Activated gamma-delta T cell treated with Interleukin-2 at 50 U/mL for 16 hours (primary cell): ENCODE measurements at places on chromosomes 3 and 15.

DNA sequence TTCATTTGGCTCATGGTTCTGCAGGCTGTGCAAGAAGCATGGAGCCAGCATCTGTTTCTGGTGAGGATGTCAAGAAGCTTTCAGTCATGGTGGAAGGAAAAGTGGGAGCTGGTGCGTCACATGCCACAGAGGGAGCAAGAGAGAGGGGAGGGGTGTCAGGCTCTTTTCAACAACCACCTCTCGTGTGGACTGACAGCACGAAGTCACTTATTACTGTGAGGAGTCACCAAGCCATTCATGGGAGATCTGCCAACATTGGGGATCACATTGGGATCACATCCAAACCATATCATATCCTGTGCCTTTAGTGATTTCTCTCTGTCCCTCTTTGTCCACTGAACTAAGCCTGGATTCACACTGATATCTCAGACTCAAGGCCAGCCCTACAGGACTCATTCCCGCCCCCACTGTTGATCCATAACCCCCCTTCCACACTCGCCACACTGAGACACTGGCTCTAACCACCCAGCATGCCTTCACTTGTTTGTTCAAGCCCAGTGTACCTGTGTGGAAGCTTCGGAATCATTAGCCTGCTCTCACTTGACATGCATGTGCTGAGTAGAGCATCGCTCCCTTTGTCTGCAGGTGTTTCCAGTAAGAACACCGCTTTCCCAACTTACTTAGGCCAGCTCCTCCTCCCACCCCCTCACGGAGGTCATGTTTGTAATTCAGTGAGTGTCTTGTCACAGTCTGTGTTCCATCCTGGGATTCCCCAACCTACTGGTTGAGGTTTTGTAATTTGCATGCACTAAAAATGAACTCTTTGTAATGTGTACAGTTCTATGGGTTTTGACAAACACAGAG is 132.2 kb downstream of the KLF13 start:
- no peak for DNase-seq

- DNase-seq: no peak
Observed at GRCh38 chr3:157027861-157028745, 131.8 kb downstream of the CCNL1 start.

- no peak for DNase-seq
Observed at GRCh38 chr3:125212509-125213363, at the start of gene SLC12A8. SLC12A8 (minus strand) TSS chr3:125212748; CDS start chr3:125211349, 1,399 bp downstream.

DNA sequence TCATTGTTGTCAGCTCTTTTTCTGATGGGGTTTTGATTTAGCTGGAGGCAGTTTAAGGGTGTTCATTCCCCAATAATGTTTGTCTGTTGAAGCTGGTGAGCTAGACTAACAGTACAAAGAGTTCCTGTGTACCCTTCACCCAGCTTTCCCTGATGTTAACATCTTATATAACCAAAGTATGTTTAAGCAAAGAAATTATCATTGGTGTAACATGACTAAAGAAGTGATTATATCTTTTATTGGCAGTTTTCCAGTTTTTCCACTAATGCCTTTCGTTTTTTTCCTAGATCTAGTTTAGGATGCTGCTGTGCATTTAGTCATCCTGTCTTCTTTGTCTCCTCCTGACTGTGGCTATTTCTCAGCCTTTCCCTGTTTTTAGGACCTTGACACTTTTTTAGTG is 165.6 kb downstream of the LPP start:
- DNase-seq: no peak

GRCh38 chr15:22911306-22911705 is 68.9 kb downstream of the CYFIP1 start:
- no peak for DNase-seq

GRCh38 chr15:39282663-39283208 is 298.1 kb upstream of the THBS1 start:
- DNase-seq: no peak

DNA sequence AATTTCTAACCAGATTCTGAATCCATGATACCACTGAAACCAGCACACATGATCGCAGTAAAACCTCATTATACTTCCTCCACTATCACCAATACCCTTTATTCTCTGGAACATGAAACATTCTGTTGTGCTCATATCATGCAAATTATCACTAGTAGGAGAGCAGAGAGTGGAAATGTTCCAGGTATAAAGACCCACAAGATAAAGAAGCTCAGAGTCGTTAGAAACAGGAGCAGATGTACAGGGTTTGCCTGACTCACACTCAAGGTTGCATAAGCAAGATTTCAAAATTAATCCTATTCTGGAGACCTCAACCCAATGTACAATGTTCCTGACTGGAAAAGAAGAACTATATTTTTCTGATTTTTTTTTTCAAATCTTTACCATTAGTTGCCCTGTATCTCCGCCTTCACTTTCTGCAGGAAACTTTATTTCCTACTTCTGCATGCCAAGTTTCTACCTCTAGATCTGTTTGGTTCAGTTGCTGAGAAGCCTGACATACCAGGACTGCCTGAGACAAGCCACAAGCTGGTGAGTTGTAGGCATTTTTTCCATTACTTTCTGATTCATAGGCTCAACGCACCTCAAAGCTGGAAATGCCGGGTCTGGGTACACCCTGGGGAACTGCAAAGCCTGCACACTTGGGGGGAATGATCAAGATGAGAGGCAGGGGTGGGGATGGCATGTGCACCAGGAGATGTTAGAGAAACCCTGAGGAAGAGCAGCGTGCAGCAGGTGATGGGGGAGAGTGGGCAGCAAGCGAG is at the start of gene CCR2:
TSS of gene CCR2 (plus strand) at position 465 of the 764 bp plus-strand sequence. CDS start 3,417 bp downstream, outside the sequence.
- no peak for DNase-seq

DNA sequence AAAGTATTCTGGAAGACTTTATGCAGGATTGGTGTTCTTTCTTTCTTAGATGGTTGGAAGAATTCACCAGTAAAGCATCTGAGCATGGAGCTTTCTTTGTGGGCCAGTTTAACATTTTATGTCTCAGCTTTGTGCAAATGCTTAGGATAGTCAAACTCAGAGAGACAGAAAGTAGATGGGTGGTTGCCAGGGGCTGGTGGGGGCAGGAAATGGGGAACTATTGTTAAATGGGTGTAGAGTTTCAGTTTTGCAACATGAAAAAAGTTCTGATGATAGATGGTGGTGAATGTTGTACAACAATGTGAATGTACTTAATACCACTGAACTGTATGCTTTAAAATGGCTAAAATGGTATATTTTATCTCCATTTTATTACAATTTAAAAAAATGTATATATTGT is 24.8 kb downstream of the SPCS1 start:
- no peak for DNase-seq

- DNase-seq: no peak
Observed at GRCh38 chr3:11530153-11530721, 113.5 kb downstream of the VGLL4 start.

GRCh38 chr3:129233538-129233937 is 15.9 kb upstream of the COPG1 start:
- no peak for DNase-seq

DNA sequence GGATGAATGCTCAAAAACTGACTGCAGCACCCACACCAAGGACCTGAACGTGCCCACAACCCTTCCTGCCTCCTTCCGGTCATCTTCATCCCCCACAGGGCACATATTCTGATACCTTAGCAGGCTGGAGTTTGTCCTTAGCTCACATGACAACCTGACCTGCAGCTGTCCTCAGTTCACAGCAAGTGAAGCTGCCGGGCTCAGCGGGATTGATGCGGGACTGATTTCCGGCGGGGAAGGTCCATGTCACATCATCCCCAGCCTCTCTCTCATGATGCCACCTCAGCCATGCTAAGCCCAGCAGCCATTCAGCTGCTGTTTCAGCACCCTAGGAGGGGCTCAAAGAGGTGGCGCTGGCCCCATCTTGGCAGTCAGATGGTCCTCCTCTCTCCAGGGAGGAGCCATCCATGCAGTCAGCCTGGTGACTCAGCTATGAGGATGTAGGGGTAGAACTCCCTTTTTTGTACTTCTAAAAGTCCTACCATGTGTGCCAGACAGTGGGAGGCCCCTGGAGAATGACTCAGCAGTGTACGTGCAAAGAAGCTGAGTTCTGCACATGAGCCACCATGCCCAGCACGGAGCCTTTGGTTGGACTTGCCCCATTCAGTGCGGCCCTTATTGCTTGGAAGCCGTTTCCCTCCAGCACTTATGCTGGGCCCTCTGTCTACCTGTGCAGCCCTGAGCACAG is 9.5 kb downstream of the CA12 start:
- DNase-seq: no peak

- DNase-seq: no peak
Observed at GRCh38 chr15:23574742-23575141, 9.3 kb downstream of the MKRN3 start.

DNA sequence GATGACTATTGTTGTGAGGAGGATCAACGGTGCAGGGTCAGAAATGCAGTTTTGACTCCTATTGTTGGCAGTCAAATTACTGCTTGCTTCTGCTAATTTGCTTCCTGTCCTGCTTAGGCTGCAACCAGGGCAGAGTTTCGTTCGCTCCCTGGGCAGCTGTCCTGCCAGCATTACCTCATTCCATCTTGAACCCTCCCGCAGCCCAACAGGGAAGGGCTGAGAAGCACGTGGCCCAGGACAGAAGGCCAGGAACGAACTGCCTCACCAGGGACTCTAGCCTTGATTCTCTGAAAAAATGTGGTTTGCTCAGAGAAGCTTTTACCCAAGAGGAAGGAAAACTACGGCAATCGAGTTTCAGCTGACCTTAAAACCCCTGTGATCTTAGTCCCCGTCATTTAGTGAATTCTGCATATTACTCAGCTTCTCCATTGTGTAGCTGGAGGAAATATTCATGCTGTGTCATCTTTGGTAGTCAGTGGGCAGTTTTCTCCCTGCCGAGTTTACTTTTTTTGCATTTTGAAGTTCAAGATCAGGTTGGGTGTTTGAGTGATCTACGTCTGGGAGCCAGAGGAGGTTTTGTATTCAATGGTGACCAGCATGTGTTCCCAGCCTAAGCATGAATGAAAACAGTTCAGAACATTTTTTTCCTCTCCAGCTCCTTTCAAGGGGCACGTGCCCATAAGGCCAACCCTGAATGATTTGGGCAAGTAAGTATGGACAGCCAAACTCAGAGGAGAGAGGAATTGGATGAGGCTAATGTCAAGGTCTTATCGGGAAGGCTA is 23.0 kb downstream of the TLNRD1 start:
- DNase-seq: no peak

DNA sequence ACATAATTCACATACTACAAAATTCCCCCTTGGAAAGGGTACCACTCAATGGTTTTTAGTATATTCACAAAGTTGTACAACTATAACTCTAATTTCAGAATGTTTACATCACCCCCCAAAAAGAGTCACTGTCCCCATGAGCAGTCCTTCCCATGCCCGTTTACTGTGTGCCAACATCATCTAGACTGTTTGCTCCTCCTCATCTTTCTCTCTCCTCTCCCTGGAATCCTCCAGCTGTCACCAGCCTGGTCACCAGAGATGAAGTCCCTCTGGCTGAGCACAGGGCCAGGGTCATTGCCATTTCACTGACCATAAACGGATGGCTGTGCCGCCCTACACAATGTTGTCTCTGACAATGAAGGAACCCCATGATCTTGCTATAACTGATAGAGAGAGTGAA is 45.2 kb downstream of the C2CD4B start:
- DNase-seq: no peak

GRCh38 chr3:184864000-184864399 is 52.0 kb downstream of the VPS8 start:
- DNase-seq: no peak

GRCh38 chr3:13281507-13282357 is 138.4 kb downstream of the NUP210 start:
- no peak for DNase-seq

- no peak for DNase-seq
Observed at GRCh38 chr3:2706836-2707210, 403.4 kb downstream of the IL5RA start.

- no peak for DNase-seq
Observed at GRCh38 chr3:71329817-71330216, 253.7 kb downstream of the FOXP1 start.

DNA sequence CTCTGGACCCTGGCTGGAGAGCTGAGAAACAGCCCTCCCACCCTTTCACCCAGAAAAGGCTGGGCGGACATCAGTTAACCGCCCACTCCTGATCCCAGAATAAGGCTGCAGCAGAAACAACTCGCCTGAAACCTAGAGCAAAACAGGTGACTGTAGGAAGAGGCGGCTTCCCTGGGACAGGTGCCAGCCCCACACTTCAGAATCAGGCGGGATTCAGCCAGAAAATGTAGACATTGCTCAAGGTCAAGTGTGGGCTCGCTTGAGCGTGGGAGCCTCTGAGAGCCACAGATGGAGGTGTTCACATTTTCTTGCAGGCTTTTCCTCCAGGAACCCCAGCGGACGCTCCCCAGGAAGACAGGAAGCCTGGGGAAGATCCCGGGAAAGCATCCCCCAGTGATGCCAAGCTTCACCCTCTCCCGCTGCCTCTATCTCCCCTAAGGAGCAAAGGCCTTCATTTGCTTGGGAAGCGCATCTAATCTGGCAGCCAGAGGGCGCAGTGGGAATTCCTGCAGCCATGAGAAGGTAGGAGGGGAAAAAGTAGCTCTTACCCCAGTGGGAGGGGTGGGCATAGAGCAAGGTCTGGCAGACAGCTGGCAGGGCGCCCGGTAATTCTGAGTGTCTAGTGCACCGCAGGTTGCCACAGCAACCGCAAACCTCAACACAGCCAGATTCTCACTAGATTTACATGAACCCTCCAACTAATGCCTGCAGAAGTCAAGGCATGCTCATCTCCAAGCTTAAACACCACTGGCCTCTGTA is 77.7 kb downstream of the OCA2 start:
- no peak for DNase-seq

- DNase-seq: no peak
Observed at GRCh38 chr3:56942523-56942922, 117.9 kb upstream of the SPATA12 start.

GRCh38 chr3:42247576-42248027 is 18.4 kb downstream of the CCK start:
- DNase-seq: peak; percentile 56

DNA sequence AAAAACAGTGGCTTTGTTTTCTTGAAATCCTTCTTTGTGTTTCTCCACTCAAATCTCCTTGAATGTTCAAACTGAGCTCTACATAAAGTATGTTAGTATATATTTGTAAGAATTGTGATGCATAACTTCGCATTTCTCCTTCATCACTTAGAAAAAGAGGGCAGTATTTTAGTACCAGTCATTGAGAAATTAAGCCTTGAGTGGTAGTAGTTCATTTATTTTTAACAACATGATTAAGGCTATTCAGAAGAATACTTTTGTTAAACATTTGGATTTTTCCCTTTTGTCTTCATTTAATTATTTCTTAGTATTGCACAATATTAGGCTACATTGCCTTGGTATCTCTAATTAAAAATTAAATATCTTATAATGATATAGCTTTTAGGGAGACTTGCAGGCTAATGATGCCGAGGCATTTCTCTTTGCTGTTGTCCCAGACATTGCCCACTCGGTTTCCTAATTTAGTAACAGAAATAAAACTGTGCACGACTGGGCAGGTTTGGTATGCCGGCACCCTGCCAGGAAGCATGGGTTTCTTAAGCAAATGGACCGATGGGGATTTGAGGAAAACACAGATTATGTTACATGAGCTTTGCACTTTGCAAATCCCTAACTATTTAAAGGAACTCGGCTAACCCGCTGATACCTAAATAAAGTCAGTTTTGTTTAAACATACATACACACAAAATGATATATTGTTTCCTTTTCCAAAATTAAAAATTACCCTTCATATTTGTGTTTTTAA is 54.7 kb downstream of the LRRC28 start:
- DNase-seq: no peak

GRCh38 chr3:177041021-177041729 is 156.1 kb downstream of the TBL1XR1 start:
- DNase-seq: no peak
